AG08396 (cell line): ENCODE measurements at places on chromosomes 7 and 10.

- no peak for DNase-seq
Measured at GRCh38 chr7:128919241-128919640, 8.7 kb upstream of the KCP start.

DNA sequence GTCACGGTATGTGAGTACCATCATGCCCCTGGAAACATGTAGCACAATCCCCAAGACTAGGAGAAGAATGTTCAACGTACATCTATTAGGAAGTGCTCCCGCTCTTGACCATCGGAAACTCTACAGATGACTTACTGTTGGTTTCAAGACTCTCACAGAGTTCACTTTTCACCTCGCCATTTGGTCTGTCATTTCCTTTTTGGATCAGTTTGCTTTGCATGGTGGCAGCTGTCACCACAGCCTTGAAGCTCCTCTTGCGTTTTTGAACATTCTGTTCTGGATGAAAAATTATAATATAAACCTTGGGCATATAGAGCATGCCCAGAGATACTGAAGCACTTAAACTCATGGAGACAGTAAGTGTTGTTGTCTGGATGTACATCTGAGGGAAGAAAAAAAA is 806.8 kb downstream of the GRM8 start:
- DNase-seq: no peak

DNA sequence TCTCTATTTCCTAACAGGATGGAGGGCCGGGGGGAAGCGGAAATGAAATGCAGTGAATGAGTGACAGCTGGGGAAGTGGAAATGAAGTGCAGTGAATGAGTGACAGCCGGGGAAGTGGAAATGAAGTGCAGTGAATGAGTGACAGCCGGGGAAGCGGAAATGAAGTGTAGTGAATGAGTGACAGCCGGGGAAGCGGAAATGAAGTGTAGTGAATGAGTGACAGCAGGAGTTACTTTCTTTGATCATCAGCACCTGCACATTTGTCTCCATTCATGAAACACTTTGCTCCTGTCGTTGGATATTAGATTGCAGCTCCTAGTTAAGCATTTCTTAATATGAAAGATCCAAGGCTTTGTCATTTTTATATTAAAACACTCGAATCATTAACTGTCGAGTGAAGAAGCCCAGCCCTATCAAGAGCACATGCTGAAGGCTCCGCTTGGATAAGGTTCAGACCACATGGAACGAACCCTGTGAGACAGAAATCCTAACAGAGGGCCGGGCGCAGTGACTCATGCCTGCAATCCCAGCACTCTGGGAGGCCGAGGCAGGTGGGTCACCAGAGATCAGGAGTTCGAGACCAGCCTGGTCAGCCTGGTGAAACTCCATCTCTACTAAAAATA is 406.0 kb upstream of the ADARB2 start:
- no peak for DNase-seq

- no peak for DNase-seq
Measured at GRCh38 chr7:154915600-154915999, 87.3 kb downstream of the PAXIP1 start.

- no peak for DNase-seq
Measured at GRCh38 chr7:99365318-99366141, 9.0 kb upstream of the ARPC1B start.

DNA sequence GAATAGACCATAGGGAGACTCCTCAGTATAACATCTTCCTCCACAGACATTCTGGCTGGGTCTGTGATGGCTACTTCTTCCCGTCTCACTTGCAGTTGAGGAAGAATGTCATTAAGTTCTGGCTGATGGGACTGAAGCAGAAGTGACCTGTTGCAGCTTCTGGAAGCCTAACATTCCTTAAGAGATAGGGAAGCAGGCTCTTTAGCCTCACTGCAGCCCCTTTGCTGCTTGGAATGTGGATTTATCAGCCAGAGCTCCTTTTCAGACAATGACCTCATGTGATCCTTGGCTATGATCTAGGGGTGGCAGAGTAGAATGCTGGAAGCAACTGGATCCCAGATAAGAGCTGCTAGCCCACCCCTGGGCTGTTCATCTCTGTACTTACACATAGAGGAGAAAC is 142.5 kb downstream of the RNF216 start:
- no peak for DNase-seq

DNA sequence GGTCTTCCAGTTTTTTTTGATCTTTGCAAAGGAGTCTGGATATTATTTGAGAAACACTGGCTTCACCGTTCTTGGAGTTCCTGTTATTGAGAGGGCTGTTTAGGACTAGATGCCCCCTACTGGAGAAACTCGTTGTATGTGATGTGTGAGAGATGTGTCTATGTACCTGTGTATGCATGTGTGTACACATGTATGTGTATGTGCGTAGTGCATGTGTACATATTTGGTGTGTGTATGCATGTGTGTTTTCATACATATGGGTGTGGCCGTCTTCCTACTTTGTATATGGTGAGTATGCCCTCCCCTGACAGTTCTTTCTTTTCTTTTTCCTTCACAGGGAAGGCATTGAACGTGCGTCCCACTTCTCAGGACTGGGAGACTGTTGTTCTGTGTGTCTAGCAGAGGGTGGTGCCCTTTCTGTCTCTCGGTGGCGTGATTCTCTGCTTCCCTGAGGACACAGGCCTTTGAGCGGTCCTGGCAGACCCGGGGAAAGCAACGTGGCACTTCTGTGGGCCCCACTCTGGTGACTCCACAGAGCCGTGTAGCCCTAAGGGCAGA is 3.0 kb upstream of the CALHM3 start:
- peak; percentile 71 for DNase-seq

DNA sequence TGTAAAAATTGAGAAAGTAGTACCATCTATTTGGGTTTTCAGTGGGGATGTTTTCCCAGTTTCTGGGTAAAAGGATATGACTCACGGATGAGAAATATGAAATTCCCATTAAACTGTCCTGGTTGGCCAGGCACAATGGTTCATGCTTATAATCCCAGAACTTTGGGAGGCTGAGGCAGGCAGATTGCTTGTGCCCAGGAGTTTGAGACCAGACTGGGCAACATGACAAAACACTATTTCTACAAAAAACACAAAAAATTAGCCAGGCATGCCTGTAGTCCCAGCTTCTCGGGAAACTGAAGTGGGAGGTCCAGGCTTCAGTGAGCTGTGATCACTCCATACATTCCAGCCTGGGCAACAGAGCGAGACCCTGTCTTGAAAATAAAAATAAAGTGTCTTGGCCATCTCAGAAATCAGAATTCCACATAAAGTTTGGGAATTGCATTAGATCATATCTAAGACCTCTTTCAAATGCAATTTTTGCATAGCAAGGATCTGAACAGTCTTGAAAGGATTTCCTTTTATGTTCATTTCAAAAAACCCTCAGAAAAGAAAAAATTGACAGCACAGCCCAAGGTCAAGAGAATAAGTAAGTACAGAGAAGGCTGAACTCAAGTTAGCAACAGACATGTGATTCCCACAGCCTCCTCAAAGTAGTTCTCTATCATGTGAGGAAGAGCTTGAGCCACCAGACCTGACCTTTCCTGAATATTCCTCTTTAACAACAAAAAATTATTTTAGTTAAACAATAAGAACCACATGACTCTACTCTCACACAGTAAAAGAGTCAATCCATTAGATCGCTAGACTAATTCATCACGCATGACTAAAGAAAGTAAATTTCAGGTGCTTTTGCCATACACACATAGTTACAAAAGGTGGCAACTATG is 141.5 kb upstream of the CAV2 start:
- DNase-seq: no peak

- DNase-seq: peak; percentile 63
Measured at GRCh38 chr10:484441-484924, 205.0 kb downstream of the DIP2C start.

GRCh38 chr7:122013065-122013464 is 131.0 kb downstream of the AASS start:
- DNase-seq: no peak

DNA sequence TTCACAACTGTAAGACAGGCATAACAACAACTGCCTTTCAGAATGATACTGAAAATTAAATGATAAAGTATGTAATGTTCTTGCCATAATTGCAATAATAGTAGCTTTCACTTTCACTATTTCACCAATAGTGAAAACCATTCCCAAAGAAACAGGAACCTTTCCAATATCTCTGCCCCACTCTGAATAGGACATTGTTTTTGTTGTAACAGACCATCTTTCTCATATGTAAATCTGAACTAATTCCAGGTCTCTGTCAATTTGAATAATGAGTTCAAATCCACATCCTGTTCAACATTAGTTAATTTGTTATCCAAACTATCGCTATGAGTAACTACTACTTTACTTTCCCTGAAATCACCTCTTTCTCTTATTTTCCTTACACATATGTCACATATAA is 148.0 kb downstream of the LRRN3 start:
- no peak for DNase-seq

DNA sequence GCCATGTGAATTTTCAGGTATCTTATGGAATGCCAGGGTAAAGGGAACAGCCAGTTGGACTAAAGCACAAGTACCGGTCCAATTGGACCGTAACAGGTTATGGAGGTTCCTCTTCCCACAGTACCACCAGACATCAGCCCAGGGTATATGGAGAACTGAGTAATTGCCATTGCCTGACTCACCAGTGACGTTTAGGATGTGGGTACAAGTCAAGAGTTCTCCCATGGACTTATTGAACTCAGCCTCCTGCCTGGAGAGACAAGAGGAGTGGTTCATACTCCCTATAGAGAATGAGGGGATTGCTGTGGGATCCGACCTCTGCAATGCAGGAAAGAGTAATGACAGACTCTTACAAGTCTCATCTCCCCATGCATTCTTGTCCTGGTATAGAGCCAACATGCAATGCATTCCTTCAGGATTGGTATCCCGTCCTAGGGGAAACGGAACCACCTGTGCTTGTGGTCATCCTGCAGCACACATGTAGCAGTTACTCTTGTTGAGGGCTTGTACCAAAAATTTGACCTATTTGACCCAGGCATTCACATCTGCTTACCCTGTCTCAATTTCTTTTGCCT is 30.7 kb upstream of the ELOVL3 start:
- DNase-seq: no peak

DNA sequence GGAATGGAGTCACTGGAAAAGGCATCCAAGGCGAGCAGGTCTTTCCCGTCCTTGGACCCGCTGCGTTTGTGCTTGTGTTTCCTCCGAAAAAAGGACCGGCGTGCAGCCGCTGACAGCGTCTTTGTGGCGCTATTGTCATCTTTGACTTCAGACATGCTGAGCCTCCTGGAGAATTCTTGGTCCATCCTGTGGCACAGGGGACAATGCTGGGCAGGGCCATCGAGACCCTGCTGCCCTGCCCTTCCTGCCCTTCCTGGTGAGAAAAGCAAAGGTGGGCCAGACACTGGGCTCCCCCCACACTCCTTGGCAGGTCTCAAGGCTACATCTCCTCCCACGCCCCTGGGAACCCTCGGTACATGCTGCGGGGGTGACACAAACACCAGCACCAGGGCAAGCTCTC is 120.9 kb downstream of the DLG5 start:
- no peak for DNase-seq

DNA sequence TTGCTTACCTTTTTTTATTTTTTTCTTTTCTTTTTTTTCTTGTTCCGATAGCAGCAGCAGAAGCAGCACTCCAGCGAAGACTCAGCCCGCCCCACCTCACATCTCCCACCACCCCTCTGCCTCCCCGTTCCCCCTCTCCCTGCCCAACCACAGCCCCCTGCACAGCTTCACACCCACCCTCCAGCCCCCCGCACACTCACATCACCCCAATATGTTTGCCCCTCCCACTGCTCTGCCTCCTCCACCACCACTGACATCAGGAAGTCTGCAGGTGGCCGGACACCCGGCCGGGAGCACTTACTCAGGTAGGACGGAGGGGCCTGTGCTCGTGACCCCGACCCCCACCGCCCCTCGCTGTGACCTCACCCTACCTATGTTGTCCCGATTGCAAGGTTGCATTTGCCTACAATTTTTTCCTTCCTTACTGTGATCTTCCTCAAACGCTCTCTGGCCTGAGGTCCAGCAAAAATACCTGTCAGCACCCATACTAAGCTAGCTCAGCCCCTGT is 367.2 kb upstream of the GALNT17 start:
- DNase-seq: no peak

DNA sequence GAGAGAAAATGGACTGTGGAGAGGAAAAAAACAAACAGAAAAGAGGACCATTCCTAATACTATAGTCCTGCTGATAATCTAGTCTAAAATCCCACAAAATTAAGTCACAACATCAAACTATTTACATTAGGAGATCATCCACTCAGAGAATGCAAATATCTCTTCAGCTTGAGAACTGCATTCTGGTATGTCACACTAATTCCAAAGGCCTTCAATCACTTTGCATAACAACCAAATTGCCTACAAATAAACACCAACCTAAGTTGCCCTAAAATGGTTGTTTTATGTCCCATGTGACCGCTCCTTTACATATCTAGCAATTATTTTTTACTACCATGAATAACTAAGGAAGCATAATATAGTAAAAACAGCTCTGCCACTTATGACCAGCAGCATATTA is 264.3 kb downstream of the CACNA2D1 start:
- DNase-seq: no peak

- DNase-seq: no peak
Measured at GRCh38 chr7:142355328-142355727, 97.5 kb upstream of the PRSS58 start.

- peak; percentile 92 for DNase-seq
Measured at GRCh38 chr10:73781879-73782748, at the start of gene CHCHD1. TSS of gene CHCHD1 (plus strand) at chr10:73782048. CDS start at chr10:73782076, 28 bp downstream.

DNA sequence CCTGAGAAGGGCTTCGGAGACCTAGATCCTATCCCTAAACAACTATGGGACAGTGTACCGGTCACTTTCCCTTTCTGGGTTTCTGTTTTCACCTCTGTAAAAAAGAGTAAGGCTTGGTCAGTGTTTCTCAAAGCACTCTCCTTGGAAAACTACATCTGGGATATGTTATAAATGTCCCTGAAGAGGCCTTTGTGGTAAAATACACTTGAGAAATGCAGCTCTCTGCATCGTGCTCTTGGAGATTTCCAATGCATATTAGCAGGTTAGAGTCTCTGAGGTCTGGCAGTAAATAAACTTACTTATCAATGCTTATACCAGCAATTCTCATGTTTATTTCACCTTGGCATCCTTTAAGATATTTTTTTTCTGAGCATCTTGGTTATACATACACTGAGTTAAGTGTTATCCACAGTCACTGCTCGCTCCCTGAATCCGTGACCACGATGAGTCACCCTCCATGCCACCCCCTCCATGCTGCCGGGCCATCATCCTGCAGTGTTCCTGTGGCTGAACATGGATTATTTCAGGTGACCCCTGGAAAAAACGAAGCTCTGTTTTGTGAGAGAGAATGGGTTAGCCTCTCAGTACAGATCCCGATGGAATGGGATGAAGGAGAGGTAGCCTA is 3.3 kb upstream of the TBXAS1 start:
- DNase-seq: peak; percentile 60

DNA sequence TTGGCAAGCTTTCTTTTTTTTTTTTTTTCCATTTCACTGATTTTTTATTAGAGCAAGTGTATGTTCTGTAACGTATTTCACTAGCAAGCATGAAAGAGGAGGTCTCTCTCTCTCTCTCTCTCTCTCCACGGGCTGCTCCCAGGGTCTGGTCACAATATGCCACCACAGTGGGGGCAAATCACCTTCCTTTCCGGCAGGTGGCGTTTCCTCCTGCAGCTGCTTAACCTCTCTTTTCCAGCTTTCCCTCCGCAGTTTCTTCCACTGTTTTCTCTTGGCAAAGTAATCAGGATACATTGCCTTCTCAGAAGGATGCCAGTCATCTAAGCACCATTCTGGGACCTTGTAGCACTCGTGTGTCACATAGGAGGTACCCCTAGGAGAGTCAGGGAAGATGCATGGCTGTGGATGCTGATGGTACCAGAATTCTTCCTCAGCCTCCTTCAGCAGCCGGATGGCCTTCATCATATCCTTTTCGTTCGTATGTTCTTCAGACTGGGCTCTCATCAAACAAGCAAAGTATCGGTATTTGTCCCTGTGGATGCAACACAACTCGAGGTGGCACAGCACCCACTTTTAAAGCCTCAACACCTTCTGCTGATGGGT is 197.3 kb upstream of the PODXL start:
- no peak for DNase-seq
